ENCODE measurements at places on chromosomes 7 and 10. TPM values are rescaled to one million over a fixed set of nuclear protein-coding genes. Genes with fewer than 3 reads are reported as not detected.

DNA sequence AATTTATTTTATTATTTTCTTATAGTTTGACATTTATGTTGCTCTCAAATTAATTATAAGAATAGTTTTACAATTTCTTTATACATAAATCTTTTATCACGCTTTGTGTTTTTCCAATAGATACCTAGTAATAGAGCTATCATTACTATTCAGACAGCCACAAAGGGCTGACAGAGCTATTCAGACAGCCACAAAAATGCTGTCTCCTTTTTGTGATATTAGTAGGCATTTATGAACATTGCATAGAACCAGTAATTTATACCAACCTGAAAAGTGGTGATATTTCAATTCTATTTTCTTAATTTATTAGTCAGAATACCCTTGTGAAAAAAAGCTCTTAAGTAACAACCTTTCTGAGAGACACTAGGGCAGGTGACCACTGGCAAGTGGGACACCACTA is 34.2 kb upstream of the IGFBP3 start:
- no peak for DNase-seq

DNA sequence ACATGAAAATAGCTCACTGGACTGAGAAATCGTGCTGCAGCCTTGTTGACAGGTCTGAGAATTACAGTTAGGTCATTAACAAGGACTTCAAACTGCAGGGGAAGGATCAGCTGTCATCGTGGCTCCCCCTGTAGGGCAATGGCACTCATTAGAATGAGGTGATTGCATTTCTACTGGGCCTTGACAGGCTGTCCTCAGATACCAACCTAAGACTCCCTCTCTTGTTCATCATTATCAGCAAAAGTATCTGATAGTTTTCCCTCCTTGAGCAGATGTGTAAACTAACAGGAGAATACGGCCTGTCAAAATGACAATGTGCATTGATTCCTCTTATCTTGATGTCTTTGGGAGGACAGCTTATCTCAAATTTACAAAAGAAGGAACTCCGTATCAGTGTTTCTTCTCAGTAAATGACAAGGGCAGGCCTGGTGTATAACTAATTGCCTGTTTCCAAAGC is 648.5 kb upstream of the LRRN3 start:
- DNase-seq, result no peak

GRCh38 chr7:1939434-1940401 is 269.6 kb downstream of the ELFN1 start:
- DNase-seq, result no peak

DNA sequence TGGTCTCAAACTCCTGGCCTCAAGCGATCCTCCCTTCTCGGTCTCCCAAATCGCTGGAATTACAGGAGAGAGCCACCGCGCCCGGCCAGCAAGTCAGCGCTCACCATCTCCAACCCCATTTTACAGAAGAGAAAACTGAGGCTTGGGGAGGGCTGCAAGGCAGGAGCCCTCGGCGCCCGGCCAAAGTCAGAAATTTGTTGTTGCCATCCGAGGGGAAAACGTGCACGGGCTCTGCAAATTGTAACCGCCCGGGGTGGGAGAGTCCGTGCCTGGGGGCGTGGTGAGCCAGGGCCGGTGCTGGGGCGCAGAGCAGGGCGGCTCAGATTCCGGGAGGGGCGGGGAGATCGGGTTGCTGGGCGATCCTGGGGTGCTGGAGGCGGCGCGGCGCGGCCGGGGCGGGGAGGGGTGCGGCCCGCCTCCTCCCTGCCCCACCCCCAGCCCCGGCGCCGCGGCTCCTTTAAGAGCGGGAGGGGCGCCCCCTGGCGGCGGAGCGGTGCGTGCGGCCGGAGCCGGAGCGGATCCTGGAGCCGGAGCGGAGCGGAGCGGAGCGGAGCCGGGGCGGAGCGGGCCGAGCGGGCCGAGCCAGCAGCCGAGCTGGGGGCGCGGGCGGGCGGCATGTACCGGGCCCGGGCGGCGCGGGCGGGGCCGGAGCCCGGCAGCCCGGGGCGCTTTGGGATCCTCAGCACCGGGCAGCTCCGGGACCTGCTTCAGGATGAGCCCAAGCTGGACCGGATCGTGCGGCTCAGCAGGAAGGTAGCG is at the start of gene VPS37D:
Gene VPS37D, plus strand, starts transcription at position 488 of the 759 bp plus-strand sequence. Its CDS starts 128 bp downstream, at position 616.
- peak; percentile 98 for DNase-seq

DNA sequence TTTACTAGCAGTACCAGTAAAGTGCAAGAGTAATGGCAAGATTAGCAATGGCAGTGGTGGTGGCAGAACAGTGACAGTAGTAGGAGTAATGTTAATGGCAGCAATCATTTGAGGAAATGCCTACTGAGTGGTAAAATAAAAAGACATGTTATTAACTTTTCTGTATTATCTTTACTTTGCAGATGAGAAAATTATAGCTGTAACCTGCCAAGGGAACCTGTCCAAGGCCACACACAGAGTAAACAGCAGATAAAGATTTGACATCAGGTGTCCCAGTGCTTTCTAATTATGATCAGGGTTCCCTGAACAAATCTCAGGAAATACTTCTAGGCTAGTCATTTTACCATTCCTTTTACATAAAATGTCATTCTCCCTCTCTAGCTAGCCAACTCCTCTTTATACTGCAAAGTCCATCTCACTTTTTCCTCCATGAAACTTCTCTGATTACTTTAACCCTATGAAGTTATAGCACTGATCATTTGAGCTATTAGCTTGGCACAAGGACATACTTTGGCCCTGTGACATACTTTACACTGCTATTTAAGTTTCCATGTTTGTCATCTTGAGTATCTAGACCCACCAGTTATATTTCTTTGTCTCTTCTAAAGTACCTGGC is 219.1 kb downstream of the TAX1BP1 start:
- DNase-seq, result no peak

Gene PAX2
- total RNA-seq, result 1.4 TPM

Gene RAPGEF5
- 0.21 TPM for total RNA-seq
